Omental fat pad (tissue), 4 donors: ENCODE measurements at places on chromosomes 4 and X. TPM values are rescaled to one million over a fixed set of nuclear protein-coding genes. Genes with fewer than 3 reads are reported as not detected.

Gene CT45A3
- not detected for total RNA-seq

Gene PRRG1
- 10.9 TPM for total RNA-seq

Gene PGRMC2
- 77.4 TPM for total RNA-seq

Gene RAB9B
- total RNA-seq, result 0.60 TPM

Gene GAB3
- 11.9 TPM for total RNA-seq

Gene MCUB
- 20.3 TPM for total RNA-seq

Gene UCP1
- total RNA-seq, result not detected

DNA sequence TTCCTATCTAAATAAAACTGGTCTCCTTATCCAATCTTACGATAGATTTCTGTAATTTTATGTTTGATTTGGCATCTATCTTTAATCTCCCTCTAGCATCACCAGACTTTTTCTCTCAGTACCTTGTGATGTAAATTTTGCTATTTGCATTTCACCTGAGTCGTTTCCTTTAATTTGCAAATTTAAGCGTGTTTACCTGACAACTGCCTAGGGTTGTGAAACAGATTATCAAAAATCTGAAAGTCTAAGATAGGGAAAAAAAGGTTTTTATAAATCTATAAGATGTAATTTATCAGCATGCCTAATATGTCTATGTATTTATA, 39.4 kb upstream of the TMPRSS11E start:
- DNase-seq, result no peak

DNA sequence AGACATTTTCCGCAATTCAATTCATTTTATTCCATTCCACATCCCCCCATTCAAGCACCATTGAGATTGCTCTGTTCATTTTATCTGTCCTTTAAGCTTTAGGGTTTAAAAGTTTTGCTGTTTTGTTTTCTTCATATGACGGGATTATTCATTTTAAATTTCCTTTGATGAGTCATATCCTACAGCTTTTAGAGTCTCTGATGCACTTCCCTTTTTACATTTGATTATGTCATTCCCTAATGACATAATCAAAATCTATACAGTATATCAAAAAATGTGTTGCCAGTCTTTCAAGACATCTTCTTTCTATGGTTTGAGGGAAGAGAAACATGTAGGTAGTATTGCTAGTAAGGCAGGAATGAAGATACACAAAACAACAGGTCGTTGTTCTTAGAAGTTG, 456.3 kb downstream of the PDGFC start:
- no peak for DNase-seq

DNA sequence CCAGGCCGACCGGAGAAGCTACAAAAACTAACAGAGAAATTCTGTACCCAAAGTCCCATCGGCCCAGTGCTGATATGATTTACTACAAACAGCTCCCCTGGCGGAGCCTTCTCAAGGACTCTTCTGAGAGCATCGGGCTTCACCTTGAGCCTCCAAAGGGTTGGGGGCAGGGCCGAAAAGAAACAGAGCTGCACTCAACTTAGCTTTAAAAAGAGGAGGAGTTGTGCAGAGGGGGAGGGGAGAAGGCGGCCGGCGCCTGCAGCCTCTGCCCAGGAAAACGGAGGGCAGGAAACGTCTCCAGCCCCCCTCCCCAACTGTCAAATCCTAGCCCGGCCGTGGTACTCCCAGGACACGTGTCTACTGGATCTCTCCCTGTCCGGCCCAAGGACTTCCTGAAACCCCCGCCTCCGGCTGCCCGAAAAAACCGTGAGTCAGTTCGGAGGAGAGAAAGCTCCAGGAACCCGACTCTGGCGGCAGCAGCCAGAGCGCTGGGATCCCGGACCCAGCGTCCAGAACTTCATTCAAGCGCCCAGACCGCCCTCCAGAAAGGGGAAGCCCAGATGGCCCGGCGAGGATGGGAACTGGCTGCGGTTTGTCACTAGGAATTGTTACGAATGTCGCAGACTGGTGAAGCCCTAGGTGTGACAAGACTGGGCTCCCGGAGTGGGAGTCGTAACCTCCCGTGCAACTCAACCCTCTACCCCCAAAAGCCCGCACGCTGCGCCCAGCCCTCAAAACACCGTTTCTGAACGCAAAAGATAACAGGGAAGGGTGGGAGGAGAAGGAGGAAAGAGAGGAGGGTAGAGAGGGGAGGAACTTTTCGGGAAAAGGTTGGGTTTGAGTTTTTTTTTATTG, 973 bp downstream of the ADAMTS3 start:
- DNase-seq, result peak; percentile 50

- peak; percentile 83 for DNase-seq
Measured at GRCh38 chrX:46796574-46797191, 37.8 kb upstream of the SLC9A7 start.

GRCh38 chr4:69640289-69640688, 847 bp upstream of the UGT2A2 start:
- no peak for DNase-seq

GRCh38 chr4:7908668-7909067, 31.0 kb downstream of the AFAP1 start:
- no peak for DNase-seq

GRCh38 chr4:180811556-180811955, 1431.6 kb upstream of the TENM3 start:
- DNase-seq, result no peak

DNA sequence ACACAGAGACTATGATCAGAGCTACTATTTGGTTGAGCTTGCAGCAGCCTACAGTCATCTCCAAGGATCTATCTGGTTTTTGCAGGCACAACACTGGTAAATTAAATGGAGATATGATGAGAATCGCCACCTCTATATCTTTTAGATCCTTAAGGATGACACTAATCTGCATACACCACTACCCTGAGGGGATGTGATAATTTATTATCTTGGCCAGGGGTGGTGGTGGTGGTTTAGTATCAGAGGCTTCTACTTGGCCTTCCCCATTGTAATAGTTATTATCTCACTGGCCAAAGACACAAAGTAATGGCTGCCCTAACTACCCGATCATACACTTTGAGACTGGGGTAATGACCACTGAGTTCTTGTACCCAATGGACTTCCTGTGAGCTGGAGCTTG, 21.2 kb downstream of the CCDC160 start:
- no peak for DNase-seq
